ENCODE measurements at places on chromosomes 12 and 14. TPM values are rescaled to one million over a fixed set of nuclear protein-coding genes. Genes with fewer than 3 reads are reported as not detected.

The PZP gene
- polyA plus RNA-seq: 0.56 TPM

DNA sequence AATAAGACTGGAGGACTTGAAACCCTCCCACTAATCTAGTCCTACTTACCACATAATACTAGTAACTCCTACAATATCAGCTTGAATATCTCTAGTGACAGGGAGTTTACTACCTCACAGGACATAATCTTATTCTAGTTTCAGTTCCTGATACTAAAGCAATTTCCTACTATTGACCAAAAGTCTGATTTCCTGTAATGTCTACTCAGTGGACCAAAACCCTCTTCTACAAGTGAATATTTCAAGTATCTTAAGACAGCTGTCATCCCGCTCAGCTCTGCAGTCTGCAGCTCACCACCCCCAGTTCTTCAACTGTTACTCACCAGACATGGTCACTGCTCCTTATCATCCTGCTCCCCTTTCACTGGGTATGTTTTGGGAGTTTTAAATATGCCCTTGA is 70.8 kb upstream of the TMCC3 start:
- DNase-seq: no peak

The LYZ gene
- polyA plus RNA-seq: 27.1 TPM

- peak; percentile 73 for DNase-seq
Measured at GRCh38 chr12:101939856-101940265, 62.5 kb downstream of the DRAM1 start.

GRCh38 chr12:10142976-10143589 is 13.1 kb upstream of the CLEC7A start:
- DNase-seq: no peak

DNA sequence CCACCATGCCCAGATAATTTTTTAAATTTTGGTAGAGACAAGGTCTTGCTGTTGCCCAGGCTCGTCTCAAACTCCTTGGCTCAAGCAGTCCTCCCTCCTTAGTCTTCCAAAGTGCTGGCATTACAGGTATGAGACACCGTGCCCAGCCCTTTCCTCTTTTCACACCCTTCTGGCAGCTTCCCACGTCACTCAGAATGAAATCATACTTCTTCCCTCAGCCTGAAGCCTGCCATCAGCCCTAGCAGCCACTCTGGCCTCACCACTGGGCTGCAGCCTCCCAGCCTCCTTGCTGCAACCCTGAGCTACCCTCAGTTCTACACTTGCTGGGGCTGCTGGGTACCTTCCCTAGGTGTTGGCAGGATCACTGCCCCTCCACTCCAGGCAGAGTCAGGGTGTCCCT is 18.2 kb downstream of the ANKRD9 start:
- no peak for DNase-seq

GRCh38 chr12:12467688-12468261 is 94.9 kb downstream of the DUSP16 start:
- no peak for DNase-seq

The YAF2 gene
- polyA plus RNA-seq: 24.7 TPM

DNA sequence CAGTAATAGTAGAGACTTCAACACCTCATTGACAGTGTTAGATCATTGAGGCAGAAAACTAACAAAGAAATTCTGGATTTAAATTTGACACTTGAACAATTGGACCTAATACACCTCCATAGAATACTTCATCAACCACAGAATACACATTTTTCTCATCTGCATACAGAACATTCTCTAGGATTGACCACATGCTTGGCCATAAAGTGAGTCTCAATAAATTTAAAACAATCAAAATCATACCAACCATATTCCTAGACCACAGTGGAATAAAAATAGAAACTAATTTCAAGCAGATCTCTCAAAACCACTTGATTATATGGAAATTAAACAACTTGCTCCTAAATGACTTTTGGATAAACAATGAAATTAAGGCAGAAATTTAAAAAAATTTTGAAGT is 82.3 kb downstream of the SLC38A4 start:
- DNase-seq: no peak

- DNase-seq: no peak
Measured at GRCh38 chr14:69572841-69573135, 1.9 kb downstream of the CCDC177 start.

DNA sequence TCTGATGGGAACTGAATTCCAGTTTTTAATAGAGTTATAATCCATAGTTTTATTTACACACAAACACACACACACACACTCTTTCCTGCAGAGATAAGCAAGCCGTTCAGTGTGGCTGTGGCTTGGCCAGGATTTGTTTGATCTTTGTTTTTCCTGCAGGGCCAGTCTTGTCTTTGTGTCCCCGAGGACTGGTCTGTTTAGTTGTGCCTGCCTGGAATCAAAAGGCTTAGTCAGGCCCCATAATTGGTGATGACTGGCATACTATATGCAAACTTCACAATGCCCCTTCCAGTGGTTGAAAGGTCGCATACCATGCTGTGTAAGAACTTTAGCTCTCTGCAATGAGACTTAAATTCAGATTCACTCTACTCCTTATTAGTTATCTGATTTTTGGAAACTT is 26.0 kb downstream of the WBP11 start:
- DNase-seq: no peak

DNA sequence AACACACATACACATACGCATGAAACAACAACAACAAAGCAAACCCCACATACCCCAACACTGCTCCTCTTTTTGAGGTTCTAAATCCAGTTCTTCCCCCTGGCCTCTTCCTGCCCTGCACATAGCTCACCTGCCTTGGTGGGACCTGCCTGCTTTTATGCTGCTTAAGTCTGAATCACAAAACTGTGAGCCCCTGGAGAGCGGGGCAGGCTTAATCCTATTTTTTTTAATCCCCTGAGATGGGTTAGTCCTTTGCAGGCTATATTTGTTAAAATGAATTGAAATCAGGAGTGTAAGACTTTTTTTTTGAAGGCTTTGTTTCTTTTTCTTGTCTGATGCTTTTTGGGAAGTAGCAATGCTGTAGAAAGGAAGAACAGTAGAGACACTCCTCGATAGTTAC is 84.6 kb upstream of the MAX start:
- no peak for DNase-seq

- DNase-seq: no peak
Measured at GRCh38 chr12:1474041-1474573, 120.3 kb downstream of the FBXL14 start.

- no peak for DNase-seq
Measured at GRCh38 chr14:99502989-99503421, 21.8 kb downstream of the CCNK start.

DNA sequence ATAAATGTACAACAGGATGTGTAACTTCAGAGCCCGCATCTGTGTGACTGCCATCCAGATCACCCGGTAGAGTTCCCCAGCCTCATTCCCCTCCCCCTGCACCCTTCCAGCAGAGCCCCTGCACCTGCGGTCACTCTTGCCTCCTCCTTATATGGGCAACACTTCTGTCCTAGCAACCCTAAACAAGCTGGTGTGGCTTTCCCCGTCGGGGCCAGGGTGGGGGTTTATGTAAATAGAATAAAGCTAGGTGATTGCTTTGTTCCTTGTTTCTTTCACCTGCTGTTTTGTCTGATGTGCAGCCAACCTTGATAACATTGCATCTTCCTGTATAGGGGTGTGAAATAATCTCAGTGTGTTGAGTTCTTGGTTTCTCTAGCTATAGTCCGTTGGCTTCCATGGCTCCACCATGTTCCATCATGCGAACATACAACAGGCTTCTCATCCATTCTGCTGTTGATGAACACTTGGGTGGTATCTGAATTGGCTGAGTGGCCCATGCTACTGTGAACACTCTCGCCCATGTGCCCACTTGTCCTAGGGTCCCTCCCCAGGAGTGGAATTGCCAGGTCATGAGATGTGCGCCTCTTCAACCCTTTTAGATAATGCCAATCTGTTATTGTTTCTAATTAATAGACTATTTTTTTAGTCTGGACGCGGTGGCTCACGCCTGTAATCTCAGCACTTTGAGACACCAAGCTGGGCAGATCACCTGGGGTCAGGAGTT is 102.2 kb downstream of the KIF26A start:
- DNase-seq: no peak

The BCL11B gene
- polyA plus RNA-seq: 2.4 TPM

The OVCH1 gene
- 0.61 TPM for polyA plus RNA-seq

Measured in renal pelvis (tissue), 12 donors.